ENCODE measurements at places on chromosomes 3 and 15.

DNA sequence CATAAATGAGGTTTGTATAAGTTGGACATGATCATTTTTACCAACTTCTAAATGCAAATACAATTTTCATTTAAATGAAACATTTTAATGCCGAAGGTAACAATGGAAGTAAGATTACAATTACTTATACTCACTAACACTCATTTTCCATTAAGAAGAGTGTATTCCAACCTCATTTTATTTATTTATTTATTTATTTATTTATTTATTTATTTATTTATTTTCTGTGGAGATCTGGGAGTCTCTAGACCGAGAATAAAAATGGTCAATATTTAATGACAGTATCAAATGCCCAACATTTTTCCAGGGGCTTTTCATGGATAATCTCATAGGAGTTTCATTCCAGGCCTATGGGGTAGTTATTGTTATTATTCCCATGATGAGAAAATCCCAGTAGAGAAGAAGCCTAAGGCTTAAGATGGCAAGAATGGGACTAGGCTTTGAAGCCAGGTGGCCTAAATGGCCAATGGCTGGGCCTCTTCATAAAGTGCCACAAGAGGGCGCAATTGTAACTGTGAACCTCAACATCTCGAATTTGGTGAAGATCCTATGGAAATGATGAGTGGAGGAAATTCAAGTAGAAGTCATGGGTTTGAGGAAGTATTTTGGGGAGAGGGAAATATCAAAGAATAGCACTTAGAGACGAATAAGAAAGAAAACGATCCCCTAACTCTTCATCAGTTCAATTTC lies 21.3 kb downstream of the VGLL3 start:
- DNase-seq, result peak; percentile 52

GRCh38 chr15:71296315-71296679 lies 181.0 kb downstream of the THSD4 start:
- no peak for DNase-seq

DNA sequence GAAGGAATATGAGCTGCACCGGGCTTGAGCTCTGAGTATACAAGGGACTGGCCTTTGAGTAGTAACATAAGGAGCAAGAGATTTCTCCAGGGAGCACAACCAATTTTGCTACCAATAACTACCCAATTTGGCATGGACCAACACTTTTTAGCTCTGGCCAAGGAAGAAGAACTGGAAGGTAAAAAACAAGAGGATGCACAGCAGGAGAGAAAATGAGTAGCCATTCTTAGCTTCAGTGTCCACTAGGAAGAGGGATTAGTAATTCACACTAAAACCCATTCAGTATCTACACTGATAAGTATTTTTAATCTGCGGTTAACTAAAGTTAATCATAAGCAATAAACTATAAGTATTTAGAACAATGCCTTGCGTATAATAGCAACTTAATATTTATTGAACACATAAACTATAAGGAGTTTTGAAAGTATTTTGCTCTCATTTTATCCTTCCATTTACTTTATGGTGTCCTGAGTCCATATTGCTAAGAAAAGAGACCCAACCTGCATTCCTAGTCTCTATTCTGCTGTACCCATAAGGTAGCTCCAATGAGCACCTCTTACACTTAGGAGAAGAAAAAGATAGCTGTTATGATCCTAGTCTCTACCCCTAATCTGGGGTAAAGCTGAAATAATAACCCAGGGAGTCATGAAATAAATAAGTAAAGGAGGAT lies 268.9 kb downstream of the IGSF11 start:
- DNase-seq, result no peak

GRCh38 chr3:14947886-14948608 lies 664 bp downstream of the NR2C2 start:
- DNase-seq, result peak; percentile 97

- DNase-seq, result no peak
These were observed 97.6 kb downstream of the SNRPN start for GRCh38 chr15:25052191-25052999.

- no peak for DNase-seq
These were observed 118.3 kb downstream of the PROS1 start for GRCh38 chr3:93855401-93855800.

DNA sequence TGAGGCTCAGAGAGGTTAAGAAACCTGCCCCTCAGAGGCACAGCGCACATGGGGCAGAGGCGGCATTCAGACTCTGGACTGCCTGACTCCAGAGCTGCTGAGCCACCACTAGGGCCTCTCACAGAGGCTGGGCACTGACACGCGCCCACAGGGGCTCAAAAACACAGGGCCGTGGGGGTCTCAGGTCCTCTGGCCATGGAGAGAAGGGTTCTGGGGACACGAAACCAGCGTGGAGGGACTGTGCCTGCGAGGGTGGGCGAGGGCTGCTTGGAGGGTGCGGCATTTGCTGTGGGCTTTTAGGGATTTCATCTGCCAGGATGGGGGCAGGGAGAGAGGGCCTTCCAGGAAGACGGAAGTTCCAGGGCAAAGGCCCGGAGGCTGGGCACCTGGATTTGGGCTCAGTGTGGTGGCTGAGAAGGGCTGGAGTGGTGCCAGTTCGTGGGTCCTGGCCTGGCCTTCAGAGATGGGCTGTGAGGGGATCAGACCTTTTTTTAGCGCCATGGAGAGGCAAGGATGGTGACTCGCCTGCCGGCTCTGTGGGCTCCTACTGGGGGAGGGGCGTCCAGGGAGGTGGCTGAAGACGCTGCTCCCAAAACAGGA lies 69.6 kb downstream of the EFCAB12 start:
- no peak for DNase-seq

GRCh38 chr3:185290266-185290665 lies 36.4 kb upstream of the EHHADH start:
- DNase-seq, result no peak

DNA sequence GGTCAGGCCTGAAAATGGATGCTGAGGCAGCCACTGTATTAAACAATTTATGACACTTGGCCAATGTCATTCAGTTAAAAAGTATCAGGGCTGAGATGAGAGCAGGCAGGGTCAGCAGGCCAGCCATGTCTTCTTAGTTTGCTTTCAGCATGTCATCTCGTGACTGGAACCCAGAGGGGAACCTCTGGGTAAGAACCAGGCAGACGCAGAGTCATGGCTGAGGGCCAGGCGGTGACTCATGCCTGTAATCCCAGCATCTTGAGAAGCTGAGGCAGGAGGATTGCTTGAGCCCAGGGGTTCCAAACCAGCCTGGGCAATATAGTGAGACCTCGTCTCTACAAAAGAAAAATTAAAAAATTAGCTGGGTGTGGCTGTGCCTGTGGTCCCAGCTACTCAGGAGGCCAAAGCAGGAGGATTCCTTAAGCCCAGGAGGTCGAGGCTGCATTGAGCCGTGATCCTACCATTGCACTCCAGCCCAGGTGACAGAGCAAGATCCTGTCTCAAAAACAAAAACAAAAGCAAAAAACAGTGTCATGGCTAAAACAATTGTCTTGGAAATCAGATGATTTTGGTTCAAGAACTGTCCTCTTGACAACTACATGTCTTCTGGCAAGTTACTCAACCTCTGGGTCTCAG lies 11.7 kb downstream of the BCL2L10 start:
- DNase-seq, result peak; percentile 96

All from inflammatory macrophage (primary cell).